NCI-H187 treated with DMSO at 0.1 percent for 48 hours (cell line): ENCODE measurements at places on chromosomes 7 and 10.

- DNase-seq, result no peak
Measured at GRCh38 chr7:96300986-96301385, 20.9 kb downstream of the SLC25A13 start.

- DNase-seq, result no peak
Measured at GRCh38 chr10:97101166-97101940, 84.4 kb downstream of the SLIT1 start.

- DNase-seq, result no peak
Measured at GRCh38 chr7:151113344-151114150, 27.3 kb downstream of the AGAP3 start.

DNA sequence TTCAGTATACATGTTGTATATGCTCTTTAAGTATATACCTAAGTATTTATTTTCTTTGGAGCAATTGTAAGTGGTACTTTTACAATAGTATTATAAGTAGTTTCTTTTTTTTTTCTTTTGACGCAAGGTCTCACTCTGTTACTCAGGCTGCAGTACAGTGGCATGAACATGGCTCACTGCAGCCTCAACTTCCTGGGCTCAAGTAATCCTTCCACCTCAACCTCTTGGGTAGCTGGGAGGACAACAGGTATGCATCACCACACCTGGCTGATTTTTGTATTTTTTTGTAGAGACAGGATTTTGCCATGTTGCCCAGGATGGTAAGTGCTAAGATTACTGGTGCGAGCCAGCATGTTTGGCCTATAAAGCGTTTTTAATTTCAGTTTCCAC, 13.7 kb upstream of the CDCA7L start:
- no peak for DNase-seq

- no peak for DNase-seq
Measured at GRCh38 chr10:61933859-61934555, 32.5 kb downstream of the ARID5B start.

GRCh38 chr7:80216996-80217842, 82.6 kb downstream of the GNAI1 start:
- no peak for DNase-seq

- no peak for DNase-seq
Measured at GRCh38 chr7:47631711-47632110, 49.8 kb upstream of the TNS3 start.

GRCh38 chr7:154871507-154871906, 131.4 kb downstream of the PAXIP1 start:
- DNase-seq, result no peak

GRCh38 chr10:88557658-88558057, 25.5 kb downstream of the RNLS start:
- no peak for DNase-seq

- no peak for DNase-seq
Measured at GRCh38 chr7:25669281-25669781, 441.0 kb upstream of the NPVF start.

GRCh38 chr7:43753271-43753810, 5.1 kb upstream of the BLVRA start:
- DNase-seq, result no peak

DNA sequence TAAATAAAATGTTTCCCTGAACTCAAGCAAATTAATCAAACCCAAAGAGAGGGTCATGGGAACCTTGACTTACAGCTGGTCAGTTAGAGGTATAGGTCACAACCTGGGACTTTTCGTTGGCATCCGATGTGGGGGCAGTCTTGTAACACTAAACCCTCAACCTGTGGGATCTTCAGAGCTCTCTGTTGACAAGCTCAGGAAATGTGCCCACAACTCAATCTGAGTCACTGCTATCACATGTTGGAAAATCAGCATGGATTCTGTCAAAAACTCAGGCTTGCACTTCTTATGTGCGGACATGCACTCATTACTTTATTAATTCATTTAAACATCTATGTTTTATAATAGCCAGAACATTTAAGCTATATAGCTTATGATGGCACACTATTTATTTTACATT, 424.6 kb upstream of the SORCS1 start:
- DNase-seq, result no peak

DNA sequence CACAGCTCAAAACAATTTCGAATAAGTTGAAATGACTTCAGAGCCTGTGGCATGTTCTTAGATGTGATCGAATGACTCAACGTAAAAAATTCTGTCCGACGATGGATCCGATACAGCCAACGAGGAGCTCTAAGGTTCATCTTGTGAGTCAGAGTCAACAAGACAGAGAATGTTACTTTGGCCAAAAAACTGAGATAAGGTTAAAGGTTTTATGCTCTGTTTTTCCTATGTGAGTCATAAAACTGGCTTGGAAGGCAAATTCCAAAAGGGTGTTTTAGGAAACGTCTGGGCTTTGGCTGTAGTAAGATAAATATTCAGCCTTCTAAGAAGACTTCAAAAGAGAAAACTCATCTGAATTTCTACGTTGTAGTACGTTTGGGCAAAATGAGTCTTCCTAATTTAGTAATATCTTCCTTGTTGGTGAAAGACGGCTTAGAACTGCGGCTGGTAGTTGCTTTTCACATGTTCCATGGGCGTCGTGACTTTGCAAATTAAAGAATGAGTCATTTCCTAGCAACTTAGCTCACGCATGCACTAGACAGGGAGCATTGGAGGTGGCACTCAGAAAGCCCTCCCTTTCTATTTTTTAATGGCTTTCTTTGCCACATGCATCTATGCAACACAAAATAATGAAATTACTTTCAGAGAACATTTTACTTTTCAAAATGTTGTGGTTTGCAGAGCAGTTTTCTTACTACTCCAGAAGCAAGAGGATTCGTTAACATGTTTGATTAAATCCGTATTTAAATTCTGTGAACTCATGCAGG, 28.2 kb downstream of the PFKP start:
- no peak for DNase-seq

- no peak for DNase-seq
Measured at GRCh38 chr7:8136051-8136730, 125.8 kb downstream of the ICA1 start.

GRCh38 chr10:22363305-22363704, 18.0 kb downstream of the SPAG6 start:
- DNase-seq, result no peak

DNA sequence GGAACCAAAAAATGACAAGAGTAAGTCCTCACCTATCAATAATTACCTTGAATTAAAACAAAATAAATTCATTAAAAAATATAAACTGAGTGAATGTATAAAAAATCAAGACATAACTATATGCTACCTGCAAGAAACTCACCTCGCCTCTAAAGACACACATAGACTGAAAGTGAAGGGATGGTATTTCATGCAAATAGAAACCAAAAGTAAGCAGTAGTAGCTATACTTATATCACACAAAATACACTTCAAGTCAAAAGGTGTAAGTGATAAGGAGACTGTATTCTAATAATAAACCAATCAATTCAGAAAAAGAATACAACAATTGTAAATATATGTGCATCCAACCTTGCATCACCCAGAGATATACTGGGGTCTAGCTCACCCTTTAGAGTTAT, 332.6 kb downstream of the SH2D4B start:
- DNase-seq, result no peak

GRCh38 chr7:43779045-43779812, 20.7 kb downstream of the BLVRA start:
- no peak for DNase-seq

DNA sequence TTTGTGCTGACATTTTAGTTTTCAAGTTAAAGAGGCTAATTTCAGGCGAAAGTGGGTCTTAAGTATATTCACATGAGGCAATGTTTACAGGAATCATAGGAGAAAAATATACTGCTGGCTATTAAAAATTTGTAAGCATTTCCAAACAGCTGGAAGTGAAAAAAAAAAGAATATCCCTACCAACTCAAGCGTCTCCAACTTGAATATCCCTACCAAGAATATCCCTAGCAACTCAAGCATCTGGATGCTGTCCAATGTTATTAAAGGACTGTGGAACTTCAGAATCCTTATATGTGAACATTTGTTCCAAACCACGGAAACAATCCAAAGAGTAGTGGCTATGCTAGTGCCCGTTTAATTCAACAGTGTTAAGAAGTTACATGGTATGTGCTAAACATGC, 1303.0 kb downstream of the GATA3 start:
- DNase-seq, result no peak

- DNase-seq, result no peak
Measured at GRCh38 chr10:14220026-14220425, 110.7 kb downstream of the FRMD4A start.

DNA sequence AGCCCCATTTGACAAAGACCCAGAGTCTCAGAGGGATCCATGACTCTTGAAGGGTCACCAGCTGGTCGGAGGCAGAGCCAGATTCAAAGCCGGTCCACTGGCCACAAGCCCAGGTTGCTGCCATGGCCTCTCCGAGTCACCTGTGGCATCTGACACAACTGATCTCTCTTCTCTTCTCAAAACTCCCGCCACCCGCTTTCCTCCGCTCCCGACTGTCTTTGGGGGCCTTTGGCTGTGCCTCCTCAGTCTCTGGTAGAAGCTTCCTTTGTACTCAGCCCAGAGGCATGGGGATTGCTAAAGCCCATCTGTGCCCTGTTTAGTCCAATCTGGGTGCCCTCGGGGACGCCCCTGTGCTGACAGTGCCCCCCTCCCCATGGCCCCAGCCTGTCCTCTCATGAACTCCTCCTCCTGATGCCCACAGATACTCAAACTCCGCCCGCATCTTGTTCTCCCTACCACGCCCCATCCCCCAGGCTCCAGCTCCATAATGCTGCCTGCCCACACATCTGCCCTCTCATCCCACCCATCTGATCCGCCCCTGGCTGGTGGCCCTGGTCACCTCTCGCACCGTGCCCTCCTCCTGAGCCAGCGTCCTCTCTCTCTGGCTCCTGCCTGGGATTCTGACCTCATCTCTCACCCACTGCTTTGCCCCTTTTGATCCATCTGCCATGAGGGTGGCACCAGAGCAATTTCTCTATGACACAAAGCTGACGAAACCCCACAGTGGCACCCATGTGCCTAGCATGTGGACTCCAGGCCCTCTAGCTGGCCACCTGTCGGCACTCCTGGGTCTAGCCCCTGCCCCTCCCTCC, 150.6 kb downstream of the SLIT1 start:
- no peak for DNase-seq

GRCh38 chr7:150377635-150378034, 1.5 kb upstream of the ZNF775 start:
- DNase-seq, result no peak

DNA sequence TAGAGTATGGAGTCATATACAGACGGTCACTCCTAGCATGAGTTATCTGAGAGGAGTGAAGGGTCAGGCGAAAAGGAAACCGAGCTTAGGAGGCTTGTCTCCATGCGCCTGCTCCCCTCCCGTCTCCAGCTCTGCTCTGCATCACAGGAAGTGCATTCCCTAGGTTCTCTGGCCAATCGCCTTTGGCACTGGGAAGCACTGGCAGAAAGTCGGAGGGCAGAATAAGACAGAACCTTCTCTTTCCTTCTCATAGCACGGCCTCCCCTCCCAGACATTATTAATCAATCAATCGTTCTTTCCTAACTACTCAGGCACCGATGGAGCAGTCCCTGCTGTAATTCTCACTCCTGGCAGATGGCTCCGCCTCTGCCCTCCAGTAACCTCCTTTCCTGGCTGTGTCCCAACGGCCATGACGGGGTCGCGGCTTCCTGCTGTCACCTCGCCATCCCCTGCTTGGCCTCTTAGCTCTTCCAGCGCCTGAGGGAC, 177.1 kb downstream of the FRMD4A start:
- DNase-seq, result no peak

DNA sequence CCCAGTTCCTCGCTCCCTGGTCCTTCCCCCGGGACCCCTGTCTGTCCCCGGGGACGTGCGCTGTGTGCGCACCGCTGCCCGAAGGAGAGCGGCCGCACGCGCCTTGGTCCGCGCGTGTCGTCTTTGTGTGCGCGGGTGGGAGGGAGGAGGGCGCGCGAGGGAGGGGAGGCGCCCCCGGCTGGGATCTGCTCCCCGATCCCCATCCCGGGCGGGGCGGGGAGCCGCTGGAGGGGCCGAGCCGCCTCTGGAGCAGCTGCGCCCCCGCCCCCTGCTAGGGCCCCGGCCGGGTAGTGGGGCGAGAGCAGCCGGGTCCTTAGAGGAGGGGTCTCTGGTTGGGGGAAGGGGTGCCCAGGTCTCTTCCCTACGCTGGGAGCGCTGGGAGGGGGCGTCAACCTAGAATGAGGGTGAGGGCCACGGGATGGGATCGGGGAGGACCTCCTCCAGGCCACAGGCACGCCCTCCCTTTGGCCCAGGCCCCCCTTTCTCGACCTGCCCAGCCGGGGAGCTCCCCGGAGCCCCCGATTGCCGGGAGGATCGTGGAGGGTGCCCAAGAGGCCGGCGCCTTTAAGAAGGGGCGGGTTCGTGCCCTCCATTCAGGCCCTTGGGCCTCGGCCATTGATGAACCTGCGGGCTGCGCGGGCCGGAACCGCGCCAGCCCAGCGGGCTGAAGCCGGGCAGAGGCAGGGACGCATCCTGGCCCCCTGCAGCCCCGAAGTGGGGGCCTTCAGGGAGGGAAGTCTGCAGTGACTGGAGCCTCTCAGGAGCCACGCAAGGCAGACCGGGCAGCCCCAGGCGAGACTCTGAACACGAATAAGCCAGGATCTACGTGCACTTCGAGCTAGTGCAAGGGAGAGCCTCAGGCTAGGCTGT, 678 bp downstream of the SH2B2 start:
- no peak for DNase-seq

DNA sequence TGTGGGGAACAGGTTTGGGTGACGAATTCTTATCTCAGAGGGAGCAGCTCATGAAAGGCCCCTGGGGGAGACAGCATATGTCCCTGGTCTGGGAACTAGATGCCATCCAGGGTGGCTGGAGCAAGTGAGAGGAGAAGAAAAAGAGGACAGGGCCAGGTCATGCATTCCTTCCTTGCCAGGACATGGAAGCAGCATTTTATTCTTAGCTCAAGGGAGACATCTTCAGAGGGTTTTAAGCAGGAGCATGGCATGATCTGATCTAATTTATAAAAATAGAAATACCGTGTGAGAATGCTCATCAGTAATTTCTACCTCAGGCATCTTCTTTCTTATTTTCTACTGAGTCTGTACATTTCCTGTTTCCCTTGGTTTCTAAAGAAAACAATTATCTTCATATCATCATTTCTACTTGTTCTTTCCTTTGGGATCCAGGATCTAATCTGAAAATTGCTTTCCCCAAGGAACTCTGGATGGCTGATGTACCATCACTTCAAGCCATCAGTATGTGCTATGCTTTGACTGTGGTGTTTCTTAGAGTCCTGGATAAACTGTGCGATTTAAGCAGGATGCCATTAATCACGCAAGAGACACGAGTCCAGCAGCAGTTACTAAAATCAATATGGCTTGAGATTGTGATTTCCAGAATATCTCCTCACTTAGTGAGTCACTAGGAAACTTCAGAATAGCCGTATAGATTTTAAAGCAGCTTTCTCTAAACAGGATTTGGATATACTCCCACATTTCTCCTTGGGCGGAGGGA, 386.2 kb downstream of the GALNT17 start:
- DNase-seq, result no peak

GRCh38 chr10:122454603-122455080, at the start of gene ARMS2:
ARMS2 (plus strand) TSS chr10:122454653; CDS start chr10:122454728, 75 bp downstream.
- DNase-seq, result no peak

DNA sequence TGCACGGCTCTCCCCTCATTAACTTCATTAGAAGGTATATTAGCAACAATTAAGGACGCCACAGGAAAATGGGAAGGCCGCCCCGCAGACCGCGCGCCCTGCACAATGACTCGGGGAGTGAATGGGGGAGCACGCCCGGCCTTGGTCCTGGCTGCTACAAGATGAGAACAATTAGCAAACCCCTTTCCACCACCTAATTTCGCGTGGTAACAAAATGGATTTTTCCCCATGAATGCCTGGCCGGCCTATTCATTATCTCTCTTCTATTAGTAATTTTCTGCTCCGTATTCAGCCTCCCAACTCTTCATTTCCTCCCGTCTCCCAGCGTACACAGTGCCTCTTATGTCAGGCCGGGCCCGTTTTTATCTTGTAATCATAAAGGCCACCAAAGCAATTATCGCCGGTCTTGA, 346.9 kb downstream of the DNAJB6 start:
- no peak for DNase-seq
